ENCODE measurements at places on chromosomes 5 and 9.

GRCh38 chr5:176704817-176705216 lies 57.5 kb downstream of the TSPAN17 start:
- no peak for DNase-seq

DNA sequence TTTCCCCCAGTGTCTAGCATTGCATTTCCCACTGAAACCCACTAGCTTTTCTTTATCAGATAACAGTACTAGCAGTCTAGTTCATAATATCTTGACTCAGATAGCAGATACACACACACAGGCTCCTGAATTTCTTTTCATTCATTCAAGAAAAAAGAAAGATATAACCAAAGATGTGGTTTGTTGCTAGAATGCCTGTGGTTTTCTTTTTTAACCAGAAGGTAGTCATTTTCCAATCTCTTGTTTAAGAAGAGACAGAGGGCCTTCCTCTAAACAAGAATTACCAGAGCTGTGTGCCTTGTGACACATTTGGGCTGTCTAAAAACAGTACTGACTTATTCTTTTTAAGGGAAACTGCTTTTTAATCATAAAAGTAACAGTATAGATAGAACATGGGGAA lies 167.3 kb downstream of the PJA2 start:
- no peak for DNase-seq

DNA sequence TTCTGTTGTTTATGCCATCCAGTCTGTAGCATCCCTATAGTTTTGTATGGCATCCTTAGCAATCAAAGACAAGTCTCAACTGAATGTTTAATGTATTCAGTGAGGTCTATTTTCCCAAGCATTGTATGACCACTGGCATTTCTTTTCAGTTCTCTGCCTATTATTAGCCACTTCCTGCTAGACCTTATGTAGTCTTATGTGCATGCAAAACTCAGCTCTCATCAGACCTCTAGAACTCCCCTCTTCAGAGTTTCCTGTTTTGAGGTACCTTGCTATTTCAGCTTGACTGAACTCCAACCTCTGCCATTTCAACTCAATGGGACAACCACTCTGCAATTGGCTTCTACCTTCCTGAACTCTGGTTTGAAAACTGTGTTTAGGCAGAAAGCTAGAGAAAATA lies 113.2 kb downstream of the SLC25A46 start:
- no peak for DNase-seq

- no peak for DNase-seq
Observed at GRCh38 chr5:82298668-82299067, 20.5 kb upstream of the RPS23 start.

GRCh38 chr5:139386050-139386438 lies 2.9 kb upstream of the SLC23A1 start:
- DNase-seq = no peak

- DNase-seq = no peak
Observed at GRCh38 chr5:142911170-142911569, 141.0 kb downstream of the ARHGAP26 start.

- DNase-seq = no peak
Observed at GRCh38 chr5:137598399-137598798, 99.3 kb upstream of the SPOCK1 start.

DNA sequence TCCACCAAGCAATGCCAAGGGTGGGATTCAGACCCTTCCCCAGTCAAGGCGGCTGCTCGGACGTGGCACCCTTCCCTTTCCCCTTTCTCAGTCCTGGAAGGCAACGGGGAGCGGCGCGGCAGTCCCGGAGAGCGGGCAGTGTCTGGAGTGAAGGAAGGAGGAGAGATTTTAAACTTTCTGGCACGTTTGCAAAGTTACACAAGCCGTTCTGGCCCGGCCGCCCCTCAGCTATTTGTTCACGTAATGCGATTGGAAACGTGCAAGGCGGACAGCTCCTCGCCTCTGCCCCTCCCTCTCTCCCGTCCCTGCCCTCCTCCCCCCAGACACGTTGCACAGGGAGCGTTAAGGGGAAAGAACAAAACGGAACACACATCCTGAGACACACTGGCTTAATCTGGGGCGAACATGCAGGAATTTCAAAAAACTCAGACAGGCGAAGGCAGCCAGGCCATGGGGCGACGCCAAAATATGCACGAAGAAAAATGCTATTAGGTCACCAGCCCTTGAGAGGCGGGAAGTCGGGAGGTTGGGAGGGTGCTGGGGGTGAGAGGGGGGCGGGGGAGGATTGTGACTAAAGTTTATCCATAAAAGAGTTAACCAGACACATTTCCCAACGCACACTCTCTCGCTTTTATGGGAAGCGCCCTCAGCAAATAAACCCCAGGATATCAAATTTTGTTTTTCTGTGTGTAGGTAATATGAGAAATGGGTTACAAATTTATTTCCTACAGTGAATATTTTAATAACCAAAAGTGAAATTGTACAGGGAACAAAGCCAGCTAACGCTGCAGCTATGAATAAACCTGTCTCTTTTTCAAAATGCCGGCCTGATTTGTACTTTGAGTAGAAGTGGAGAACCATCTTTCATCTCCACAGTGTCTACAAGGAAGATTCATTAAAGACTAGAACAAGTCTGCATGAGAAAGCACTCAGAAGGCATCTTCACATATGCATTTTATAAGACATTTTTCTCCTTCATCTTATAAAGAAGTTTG lies at the start of gene LOX:
Gene LOX (minus strand): TSS at position 144 of the 995 bp plus-strand sequence. CDS start 274 bp downstream, outside the sequence.
- DNase-seq = peak; percentile 80

- DNase-seq = peak; percentile 56
Observed at GRCh38 chr5:181190711-181191525, 14.1 kb downstream of the TRIM7 start.

- no peak for DNase-seq
Observed at GRCh38 chr9:28491121-28491520, 917.8 kb upstream of the C9orf72 start.

GRCh38 chr9:136220017-136220729 lies 15.2 kb upstream of the LHX3 start:
- no peak for DNase-seq

- no peak for DNase-seq
Observed at GRCh38 chr5:129853588-129853987, 50.7 kb upstream of the CHSY3 start.

- DNase-seq = no peak
Observed at GRCh38 chr5:172830876-172831662, 3.0 kb upstream of the ERGIC1 start.

DNA sequence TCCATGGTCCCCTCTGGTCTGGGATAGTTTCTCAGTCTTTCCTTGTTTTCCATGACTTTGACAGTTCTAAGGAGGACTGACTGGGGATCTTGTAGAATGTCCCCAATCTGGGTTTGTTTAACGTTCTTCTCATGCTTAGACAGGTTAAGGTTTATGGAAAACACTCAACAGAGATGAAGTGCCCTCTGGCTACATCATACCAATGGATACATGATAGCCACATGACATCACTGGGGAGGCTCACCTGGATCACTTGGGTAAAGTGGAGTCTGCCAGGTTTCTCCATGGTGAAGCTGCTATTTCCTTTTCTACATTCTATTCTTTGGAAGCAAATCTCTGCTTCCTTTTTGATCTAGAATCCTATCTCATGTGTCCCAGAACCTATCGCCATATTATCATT lies 23.8 kb upstream of the ALDH1B1 start:
- DNase-seq = no peak

- DNase-seq = no peak
Observed at GRCh38 chr5:78757269-78758053, 108.9 kb upstream of the LHFPL2 start.

GRCh38 chr5:139744471-139745131 lies 51.0 kb upstream of the PSD2 start:
- DNase-seq = no peak

- DNase-seq = no peak
Observed at GRCh38 chr5:135839566-135839965, 5.1 kb downstream of the SLC25A48 start.

GRCh38 chr5:90434116-90434714 lies 24.7 kb upstream of the CETN3 start:
- no peak for DNase-seq

- peak; percentile 36 for DNase-seq
Observed at GRCh38 chr5:3226196-3226920, 369.3 kb upstream of the IRX1 start.

GRCh38 chr5:17330386-17330785 lies 113.0 kb downstream of the BASP1 start:
- DNase-seq = peak; percentile 48

- no peak for DNase-seq
Observed at GRCh38 chr9:111399772-111400563, 69.9 kb upstream of the OR2K2 start.

DNA sequence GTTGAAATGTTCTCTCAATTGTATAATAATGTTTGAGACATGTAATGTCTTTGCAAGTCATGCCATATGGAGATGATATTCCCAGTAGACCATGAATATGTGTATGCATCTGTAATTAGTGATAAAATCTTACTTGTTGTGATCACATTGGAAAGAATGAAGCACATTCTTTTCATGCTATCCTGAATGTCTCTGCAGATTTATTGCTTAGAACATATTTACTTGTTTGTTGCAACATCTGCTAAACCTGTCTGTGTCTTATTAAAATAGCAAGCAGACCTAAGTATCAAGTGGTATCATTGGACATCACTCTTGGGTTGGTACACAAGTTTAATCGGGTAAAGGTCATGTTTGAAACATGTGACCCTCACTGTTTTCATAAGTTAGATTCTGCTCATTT lies 265.5 kb upstream of the CD180 start:
- DNase-seq = no peak

DNA sequence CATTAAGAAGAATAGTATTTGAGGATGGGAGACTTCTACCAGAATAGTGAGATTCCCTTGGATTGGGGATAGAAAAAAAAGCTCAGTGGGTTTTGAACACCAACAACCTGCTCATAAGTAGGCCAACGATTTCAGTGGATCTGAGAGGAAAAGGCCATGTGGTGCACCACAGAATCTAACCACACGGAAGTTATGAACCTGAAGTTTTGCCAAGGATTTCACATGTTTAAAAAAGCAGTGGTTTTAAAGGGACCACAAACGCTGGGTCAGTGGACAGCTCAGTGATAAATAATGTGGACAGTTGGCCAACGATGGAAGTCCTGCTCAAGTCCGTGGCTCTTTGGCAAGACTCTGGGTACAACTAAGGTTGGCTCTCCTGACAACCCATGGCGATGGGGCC lies 107.2 kb upstream of the TXNDC8 start:
- no peak for DNase-seq

GRCh38 chr5:132065351-132065937 lies 5.0 kb downstream of the IL3 start:
- no peak for DNase-seq

DNA sequence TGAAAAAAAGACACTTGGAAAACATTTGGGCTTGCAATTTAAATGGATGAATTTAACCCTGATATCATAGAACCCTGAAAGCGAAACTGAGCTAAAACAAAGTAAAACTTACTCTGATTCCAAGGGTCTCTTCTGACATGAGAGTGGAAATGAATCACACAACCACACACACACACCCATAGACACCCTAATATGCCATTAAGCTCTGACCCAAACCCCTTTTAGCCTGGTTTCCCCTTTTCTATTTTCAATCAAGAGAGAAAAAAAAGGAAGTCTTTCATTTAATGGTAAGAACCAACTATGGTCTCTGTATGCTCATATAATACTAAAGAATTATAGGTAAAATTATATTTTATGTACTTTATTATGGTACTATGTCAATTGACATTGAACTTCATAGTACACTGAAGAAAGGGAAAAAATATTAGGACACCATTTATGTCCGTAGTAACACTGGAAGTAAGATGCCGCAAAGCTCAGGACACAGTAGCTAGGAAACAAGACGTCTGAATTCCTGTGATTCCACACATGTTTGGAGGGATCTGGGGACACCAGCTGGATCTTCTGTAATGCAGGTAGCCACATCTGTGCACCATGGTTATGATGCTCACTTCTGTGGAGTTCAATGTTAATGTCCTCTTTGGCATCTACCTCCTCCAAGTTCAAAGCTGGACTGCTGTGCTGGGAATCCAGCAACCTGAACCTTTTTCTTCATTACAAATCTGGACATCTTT lies 95.8 kb downstream of the PCSK1 start:
- no peak for DNase-seq

- no peak for DNase-seq
Observed at GRCh38 chr5:107949688-107950341, 279.1 kb upstream of the EFNA5 start.

DNA sequence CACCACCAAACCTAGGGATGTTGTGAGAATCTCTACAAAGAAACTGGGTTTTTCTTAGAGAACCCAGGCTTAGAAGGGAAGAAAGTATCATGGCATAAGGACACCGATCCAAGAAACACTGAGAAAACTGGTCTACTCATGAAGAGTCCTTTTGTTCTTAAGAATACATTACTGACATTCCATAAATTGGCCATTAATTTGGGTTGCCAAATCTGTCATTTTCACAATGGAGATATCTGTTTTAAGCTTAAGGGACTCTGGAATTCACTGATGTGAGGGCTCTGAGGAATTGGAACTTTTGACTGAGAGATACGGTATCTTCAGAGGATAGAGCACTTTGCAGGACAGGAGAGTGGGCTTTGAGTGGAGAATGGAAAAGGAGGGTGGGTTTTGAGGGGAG lies 315.3 kb upstream of the ZNF608 start:
- DNase-seq = no peak

- no peak for DNase-seq
Observed at GRCh38 chr9:134693641-134694367, 52.2 kb downstream of the COL5A1 start.

GRCh38 chr9:126623667-126624478 lies 10.1 kb downstream of the LMX1B start:
- DNase-seq = no peak

DNA sequence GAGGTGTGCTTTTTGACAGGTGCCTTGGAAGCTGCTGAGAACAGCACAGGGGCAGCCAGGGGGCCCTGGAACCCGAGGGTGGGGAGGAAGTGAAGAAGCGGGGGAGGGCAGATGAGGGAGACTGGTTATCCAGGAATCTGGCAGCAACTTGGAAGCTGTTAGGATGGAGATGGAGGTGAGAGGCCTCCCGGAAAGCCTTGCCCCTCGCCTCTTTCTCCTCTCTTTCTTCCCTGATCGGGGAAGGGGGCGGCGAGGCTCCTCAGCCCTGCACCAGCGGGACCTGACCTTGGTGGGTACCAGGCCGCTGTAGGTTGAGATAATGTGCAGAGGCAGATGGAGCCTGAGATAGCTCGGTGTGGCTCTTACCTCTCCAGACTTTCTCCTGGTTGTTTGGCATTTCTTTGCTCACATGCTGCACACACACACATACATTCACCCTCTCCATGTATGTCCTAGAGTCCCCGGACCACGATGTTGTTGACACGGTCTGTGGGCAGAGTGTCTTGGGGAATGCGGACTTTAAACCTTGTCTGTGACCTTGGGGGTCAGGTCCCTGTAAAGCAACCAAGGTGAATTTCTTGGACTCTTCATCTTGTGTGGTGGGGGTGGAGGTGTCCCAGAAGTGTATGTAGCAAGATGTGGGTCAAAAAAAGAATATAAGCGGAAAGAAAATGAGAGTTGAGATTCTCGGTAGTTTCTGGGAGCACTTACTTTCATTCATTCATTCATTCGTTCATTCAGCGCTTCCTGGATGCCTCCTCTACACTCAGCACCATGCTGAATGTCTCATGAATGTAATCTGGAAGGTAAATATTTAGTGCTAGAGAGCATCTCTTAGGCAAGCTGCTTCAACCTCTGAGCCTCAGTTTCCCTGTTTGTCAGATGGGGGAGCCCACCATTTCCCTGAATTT lies 1.6 kb downstream of the WWC1 start:
- DNase-seq = no peak
